ENCODE measurements at places on chromosomes 1 and 21.

DNA sequence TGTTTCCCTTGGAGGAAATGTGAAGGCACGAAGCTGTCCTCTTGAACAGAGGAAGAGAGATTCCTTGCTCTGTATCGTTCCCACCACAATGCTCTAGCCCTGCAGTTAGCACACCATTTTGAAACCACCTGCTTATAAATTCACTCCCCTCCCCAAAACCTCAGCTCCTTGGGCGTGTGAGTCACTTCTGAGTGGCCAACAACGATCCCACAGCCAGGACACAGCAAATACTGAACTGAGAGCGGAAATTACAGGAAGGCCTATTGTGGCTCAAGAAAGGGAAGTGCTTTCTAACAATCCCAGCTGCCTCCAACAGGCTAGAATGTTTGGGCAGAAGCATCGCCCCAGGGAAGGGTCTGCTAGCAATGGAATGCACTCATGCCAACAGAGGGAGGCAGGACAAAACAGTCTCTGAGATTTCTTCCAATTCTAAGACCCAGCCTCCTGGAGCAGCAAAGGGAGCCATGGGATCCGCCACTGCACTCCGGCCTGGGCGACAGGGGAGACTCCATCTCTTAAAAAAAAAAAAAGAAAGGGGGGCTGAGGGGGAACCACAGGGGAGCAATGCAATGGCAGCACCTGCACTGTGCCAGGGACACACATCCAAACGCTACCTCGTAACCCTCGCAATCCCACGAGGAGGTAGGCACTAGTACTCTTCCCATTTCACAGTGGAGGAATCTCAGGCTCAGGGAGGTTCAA, 1.9 kb downstream of the TMEM53 start:
- no peak for DNase-seq

DNA sequence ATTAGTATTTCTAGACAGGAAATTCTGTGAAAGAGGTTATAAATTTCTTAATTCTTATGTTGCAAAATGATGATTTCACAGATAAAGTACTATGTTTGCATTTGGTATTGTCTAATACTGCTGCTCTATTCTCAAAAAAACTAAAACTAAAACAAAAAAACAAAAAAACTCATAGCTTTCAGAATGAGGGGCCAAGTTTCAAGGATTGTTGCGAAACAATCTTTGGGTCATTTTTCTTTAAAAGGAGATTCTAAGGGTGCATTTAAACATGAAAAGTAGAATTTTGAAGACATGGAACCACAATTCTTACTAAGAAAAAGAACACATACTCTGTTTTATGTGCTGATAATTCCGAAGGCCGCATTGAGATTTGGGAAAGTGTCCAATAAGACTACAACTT, 645.1 kb downstream of the ADGRL2 start:
- no peak for DNase-seq

DNA sequence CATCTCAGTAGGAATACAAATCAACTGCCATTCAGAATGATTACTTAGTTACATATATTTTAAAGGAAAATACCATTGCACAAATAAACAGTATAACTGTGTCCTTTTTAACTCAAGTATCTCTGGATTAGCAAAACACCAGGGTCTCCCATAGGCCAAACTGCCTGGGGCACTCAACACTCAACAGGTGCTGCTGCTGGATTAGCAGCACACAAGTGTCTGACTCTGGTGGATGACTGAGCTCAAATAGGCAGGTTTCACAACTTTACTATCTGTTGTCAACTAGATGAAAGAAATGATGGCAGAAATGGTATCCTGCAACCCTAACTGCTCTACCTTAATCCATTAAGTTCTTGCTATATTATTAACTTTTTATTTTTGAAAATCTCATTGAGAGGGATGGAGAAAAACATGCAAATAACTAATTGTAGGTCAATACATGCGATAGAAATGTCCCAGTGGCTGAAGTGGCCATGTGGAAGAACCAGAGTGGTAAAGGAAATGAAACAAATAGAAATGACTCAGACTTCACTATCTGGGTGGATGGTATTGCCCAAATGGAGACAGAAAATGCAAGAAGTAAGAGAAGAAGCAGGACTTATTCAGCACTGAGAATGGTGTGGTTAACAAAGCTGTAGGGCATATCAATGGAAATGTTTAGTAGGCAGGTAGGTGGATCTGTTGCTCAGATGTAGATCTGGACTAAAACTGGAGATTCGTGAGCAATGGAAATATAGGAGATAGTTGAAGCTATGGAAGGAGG, 90.8 kb upstream of the CCDC190 start:
- no peak for DNase-seq

DNA sequence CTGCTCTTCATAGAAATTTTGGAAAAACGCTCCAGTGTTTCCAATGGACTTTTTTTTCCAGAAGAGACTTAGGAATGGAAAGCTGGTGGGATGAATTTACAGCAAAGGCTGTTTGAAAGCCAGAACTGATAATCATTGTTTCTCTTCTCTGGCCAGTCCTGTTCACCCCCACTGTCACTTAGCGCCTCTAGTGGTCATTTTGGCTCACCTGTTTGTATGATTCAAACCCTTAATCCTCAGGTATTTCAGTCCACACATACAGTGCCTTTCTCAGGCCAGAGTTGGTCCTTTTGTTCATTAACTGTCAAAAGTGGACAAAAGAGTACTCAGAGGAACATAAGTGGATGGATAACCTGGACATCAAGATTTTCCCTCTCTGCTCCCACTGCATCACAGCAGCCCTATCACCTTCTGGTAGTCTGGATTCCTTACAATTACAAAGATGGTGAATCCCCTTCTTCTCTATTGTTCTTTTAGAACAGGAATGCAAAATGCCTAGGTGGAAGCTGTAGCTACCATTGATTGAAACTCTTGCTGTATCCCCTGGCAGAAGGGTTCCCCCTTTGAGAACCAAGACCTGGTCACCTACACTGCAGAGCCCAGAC, 177.6 kb upstream of the OLFM3 start:
- DNase-seq, result no peak

GRCh38 chr1:203142684-203143408, 15.3 kb downstream of the ADORA1 start:
- DNase-seq, result no peak

GRCh38 chr1:16078925-16079656, 5.6 kb upstream of the FAM131C start:
- DNase-seq, result peak; percentile 40

GRCh38 chr1:230169454-230170152, 102.6 kb downstream of the GALNT2 start:
- no peak for DNase-seq

DNA sequence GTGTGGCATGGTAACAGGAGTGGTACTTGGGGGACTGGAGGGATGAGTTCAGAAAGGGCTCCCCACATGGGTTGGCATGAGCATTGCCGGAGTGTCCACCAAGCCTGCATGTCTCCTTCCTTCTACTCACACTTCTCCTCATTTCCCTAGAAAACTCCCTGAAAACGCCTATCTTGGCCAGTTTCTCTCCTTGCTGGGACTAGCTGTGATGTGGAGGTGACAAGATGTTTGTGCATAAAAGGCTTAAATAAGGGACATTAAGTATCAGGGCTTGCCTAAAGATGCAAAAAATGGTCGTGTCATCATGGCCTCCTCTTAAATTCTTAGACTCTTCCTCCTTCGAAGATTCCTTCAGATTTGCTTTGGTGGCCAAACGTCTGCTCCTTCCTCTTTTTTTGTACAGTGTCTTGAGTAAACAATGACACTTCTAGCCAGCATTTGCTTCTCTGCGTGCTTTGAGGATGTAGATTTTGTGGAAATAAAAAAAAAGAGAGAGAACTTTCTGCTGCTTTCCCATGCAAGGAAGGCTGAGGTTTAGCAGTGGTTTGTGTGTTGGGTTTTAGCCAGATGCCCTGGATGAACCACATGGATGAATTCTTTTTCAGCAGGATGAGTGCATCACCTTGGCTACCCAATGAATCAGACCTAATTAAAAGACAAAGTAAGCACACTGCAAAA, 239.1 kb upstream of the IRF2BP2 start:
- DNase-seq, result no peak
